ENCODE measurements at places on chromosomes 6 and 20. TPM values are rescaled to one million over a fixed set of nuclear protein-coding genes. Genes with fewer than 3 reads are reported as not detected.

Gene B3GALT4
- total RNA-seq = 1.2 TPM

Gene RIPOR3
- total RNA-seq = not detected

Gene SLPI
- not detected for total RNA-seq

Gene RNF182
- total RNA-seq = 8.2 TPM

Gene AKAP12
- 27.3 TPM for total RNA-seq

Gene MEI4
- total RNA-seq = 0.06 TPM

Gene ANGPT4
- total RNA-seq = 0.02 TPM

Gene AGPAT4
- total RNA-seq = 3.9 TPM

Gene OR12D3
- not detected for total RNA-seq

Gene LAMA2
- 0.20 TPM for total RNA-seq

Gene SIRPD
- total RNA-seq = not detected

Gene SLC18B1
- 4.5 TPM for total RNA-seq

Gene MAP3K5
- 5.4 TPM for total RNA-seq

Gene ZNF311
- 0.40 TPM for total RNA-seq

Gene CST2
- total RNA-seq = not detected

Gene ADGRB3
- 0.24 TPM for total RNA-seq

Gene MCM3
- total RNA-seq = 138 TPM

Gene SOX4
- 4.5 TPM for total RNA-seq

Gene NOX3
- not detected for total RNA-seq

Gene ME1
- total RNA-seq = 12.1 TPM

Gene MAS1
- not detected for total RNA-seq

Gene LTB
- total RNA-seq = not detected

Gene GNMT
- not detected for total RNA-seq

Gene PSORS1C1
- 0.64 TPM for total RNA-seq

Gene SPTLC3
- 6.5 TPM for total RNA-seq

Gene NR2E1
- not detected for total RNA-seq

Gene LY6G6D
- total RNA-seq = not detected

Gene CNKSR3
- total RNA-seq = 6.7 TPM

Gene PARD6B
- total RNA-seq = 2.1 TPM

Gene FOXC1
- 6.5 TPM for total RNA-seq

Gene FUT9
- 0.50 TPM for total RNA-seq

Gene PRDM13
- total RNA-seq = not detected

Gene WFDC5
- total RNA-seq = not detected

Gene ARG1
- total RNA-seq = not detected

Gene F13A1
- total RNA-seq = not detected

Gene HTR1E
- not detected for total RNA-seq

Gene FILIP1
- total RNA-seq = 0.85 TPM
